ENCODE measurements at places on chromosomes 2 and 18. TPM values are rescaled to one million over a fixed set of nuclear protein-coding genes. Genes with fewer than 3 reads are reported as not detected.

The NAT8 gene
- total RNA-seq = not detected

The VWA3B gene
- not detected for total RNA-seq

The TMEM178A gene
- total RNA-seq = not detected

DNA sequence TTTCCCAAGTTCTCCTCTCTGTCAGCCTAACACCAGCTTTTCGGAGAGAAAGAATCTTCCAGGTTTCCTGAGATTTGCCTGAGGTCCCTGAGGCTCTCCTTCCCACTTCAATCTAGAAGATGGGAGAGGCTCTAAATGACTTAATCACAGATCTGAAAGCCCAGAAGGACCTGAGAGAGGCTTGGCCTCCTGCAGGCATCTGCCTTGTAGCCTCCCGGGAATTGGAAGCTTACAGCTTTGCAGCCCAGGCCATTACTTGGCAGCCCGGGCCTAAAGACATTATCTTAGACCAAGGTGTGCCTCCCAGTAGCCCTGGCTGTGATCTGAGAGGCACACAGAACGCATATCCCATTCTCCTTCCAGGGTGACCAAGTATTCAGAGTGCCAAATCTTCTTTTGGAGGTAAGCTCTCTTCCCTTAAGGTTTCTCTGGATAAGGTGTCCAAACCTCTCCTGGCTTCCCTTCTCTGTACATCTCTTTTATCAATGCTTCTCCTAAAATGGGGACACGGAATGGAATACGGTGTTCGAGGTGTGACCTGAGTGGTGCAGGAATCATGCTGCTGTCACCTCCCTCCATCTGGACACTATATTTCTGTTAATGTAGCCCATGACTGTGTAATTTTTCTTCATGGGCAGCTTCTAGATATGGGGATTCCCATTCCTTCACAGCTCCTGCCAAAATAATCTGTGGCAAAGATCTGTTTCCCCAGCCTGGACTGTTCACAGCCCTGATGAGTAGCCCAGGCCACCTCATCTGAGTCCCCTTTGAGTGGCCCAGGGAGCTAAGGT is 16.0 kb downstream of the CTIF start:
- H3K27ac ChIP-seq = no peak overlapping the region
- H3K36me3 ChIP-seq = no peaks in the 10 kb centered on the region
- no peaks in the 10 kb centered on the region for H3K4me1 ChIP-seq
- H3K27me3 ChIP-seq = no peaks in the 10 kb centered on the region

Measured in Karpas-422 (cell line).